AG04450 (cell line): ENCODE measurements at places on chromosomes 6 and 20.

DNA sequence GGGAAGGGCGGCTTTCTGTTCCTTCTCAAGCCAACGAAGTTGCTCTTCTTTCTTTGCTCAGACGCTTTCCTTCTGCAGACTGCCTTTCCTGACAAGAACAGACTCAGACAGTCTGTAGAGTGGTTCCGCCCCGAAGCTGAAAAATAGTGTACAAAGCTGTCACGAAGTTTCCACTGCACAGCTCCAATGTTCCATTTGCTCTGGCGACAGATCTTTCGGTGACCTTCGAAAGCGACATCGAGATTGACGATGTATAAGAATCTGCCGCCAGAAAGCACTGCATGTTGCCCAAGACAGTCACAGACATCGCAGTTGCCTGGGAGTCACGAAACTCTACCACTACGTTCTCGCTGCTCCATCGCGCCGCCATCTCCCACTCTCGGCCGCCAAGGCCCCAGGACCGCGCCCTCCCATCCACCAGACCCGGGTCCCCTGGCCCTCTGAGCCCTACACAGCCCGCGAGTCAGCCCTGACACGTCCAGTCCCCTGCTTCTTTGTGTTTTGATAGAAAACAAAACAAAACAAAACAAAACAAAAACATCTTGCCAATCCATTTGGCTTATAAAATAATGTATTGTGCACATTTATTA lies 42.1 kb upstream of the ZNF184 start:
- DNase-seq = no peak

DNA sequence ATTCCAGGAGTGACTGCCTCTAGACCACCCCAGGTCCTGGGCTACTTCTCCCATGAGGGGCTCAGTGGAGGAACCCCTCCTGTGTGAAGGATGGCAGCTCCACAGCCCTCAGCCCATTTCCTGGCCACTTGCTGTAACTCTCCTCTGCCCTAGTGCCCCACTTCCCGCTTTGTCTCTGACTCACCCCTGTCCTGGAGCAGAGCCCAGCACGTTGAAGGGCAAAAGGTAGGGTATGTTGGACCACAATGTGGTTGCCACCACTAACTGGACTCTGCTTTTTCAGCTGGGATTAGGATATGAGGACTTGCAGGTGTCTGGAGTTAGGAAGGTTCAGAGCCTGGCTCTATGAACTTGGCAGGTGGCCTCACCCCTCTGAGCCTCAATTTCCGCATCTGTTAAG lies 2.4 kb downstream of the MYBL2 start:
- no peak for DNase-seq

DNA sequence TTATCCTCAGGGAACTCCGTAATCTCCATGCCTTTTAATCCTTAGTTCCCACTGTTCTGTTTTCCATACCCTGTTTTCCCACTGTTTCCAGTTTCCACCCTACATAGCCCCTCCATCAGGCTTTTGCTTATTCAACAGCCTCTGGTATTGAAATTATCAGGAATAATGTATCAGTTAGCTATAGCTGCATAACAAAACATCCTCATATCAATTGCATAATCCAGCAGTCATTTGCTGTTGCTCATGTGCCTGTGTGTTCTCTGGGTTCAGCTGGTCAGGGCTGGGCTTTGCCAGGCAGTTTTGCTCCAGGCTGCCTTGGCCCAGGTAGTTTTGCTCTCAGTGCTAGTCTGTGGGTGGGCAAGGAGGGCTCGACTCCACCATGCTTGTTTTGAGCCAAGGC lies 94.3 kb upstream of the FOXA2 start:
- DNase-seq = no peak

DNA sequence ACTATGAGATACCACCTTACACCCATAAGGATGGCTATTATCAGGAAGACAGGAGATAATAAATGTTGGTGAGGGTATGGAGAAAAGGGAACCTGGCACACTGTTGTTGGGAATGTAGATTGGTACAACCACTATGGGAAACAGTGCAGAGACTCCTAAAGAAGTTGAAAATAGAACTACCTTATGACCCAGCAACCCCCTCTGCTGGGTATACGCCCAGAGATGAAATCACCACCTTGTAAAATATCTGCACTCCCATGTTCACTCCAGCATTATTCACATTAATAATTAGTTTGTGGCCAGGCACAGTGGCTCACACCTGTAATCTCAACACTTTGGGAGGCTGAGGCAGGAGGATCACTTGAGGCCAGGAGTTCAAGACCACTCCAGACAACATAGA lies 26.8 kb downstream of the ZBTB9 start:
- no peak for DNase-seq

DNA sequence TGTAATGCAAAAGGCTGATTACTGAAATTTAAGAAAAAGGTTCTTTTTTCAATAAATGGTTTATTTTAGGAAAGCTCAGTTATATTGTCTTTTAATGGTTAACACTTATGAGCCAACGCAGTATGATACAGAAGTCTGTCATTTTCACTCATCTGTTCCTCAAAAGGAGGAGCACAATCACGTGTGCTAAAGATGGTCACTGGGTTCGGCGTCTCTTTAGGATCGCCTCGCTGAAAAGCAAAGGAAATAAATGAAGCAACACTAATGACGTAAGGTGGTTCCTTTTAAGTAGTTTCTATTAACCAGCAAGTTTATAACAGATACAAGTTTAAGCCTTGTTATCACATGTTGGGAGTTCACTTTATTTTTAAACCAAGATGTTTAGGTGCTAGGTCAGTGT lies 125.7 kb downstream of the MAP3K4 start:
- DNase-seq = no peak

DNA sequence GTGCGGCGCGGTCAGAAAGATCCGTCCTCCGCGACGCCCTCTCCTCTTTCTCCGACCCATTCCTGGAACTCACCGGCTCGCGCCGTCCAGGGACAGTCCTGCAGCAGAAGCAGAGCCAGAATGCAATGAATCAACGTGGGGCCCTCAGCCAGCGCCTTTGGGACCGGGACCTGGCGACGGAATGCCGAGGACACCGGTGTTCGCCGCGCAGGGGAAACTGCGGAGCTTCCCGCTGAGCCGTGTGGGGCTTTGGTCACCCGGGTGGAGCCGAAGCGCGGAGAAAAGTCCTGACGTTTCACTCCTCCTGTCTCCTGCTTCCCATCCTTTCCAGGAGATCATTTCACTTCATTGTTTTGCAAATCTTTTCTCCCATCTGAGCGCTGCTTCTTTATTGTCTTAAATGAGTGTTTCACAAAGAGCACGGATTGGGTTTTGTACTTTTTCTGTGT lies 26.5 kb downstream of the ULBP1 start:
- no peak for DNase-seq

DNA sequence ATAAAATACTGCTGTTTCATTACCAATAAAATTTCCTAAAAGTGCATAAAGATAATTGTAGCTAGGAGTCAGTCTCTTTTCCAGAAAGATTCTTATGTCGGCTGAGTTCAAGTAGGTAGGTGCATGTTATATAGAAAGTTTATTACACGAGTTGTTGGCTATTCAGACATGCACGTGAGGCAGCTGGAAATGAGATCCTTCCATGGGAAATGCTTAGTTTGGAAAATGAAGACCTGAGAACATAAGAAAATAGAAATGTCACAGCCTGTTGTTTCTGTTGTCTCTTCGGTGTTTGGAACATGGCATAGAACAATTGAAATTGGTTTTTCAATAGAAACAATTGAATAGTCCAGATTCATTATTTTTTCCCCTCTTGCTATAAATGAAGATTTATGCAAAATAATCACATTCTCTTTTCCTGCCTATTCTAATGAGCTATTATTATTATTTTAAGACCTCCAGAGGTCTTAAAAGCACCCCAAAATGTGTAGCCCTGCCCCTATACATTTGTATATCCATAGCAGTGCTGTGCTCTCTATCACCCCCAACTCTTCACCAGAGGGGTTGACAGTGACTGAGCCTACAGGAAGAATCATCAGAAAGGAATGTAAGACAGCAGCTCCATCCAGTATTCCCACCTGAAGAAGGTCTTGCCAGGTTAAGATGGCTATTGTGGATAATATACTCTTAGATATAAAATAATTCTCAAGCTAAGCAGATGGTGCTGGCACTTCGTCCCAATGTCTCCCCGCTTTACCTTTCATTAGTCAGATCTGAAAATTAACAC lies 82.2 kb downstream of the ZDHHC14 start:
- DNase-seq = no peak

DNA sequence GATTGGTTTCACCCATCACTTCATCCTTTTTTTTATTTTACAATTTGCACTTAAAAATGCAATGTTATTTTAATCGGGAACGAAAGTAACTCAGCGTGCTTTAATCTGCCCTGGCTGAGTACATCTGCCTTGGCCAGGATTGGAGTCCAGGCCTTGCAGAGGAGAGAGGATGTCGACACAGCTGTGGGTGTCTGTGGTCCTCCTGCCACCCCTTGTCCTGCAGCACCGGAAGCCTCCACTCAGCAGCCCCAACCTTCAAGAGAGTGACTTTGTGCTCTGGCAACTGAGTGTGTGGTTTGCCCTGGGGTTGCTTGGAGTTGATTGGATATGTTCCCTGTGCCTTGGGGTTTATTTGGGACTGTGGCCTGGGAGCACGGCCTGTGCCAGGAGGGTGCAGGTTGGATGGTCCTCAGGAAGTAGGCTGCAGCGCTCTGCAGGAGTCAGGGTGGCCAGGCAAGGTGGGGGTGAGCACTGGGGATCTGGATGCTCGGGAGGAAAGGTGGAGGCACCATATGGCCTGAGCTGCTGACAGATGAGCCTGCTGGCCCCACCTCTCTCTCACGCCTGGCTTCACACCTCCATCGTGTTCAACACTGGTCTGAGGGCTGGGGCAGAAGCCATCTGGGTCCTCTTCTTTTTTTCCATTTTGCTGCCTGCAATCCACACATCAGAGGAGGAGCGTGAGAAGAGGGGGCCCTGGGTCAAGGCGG lies 4.3 kb downstream of the MYT1 start:
- no peak for DNase-seq

DNA sequence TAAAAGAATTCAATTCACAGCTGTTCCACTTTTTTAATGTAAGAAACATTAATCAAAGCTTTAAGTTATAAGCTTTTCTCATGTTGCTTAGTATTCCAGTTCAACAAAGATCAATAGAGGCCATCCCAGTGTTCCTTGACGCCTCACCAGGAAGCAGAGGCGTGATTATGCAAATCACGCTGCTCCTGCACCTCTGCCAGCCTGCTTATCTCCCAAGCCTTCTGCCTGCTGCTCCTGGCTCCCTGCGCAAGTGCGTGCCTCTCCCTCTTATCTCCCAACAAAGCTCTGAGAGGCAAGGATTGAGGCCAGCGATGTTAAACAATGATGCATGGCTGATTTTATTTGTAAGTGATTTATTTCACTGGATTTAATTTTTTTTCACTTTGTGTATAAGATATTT lies 42.8 kb downstream of the INSM1 start:
- no peak for DNase-seq

- no peak for DNase-seq
Measured at GRCh38 chr6:35195120-35195780, 18.5 kb upstream of the SCUBE3 start.

DNA sequence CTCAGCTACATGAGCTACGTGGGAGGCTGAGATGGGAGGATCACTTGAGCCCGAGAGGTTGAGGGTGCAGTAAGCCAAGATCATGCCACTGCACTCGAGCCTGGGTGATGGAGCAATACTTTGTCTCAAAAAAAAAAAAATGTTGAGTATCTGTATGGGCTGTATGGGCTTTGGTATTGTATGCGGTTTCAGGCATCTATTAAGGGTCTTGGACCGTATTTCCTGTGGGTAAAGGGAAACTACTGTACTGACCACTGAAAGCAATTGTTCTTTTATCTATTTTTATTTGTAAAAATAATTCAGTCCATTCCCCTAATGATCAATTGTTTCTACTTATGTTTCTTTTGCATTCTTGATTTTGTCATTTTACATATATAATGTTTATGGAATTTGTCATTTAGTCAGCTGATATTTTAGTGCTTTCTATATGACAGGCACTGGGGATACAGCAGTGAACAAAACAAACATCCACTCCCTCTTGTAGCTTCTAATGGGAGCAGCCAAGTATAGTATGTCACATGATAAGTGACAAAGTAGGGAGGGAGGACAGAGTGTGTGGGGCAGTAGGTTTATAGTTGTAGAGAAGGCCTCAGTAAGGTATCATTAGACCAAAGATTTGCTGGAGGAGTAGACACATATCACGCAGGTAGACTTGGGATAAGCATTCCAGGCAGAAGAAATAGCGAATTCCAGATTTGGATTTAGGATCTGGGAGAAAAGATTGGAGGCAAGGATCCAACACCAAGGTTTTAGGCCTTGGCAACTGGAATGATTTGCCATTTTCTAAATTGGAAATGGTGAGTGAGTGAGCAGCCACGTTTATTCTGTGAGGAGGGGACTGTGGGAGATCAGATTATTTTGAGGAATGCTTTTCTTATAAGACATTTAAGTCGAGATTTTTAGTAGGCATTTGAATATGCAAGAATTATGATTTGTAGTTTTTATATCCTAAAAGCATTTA lies 6.0 kb downstream of the PCMT1 start:
- no peak for DNase-seq

GRCh38 chr20:62493253-62493885 lies 17.6 kb upstream of the GATA5 start:
- no peak for DNase-seq

DNA sequence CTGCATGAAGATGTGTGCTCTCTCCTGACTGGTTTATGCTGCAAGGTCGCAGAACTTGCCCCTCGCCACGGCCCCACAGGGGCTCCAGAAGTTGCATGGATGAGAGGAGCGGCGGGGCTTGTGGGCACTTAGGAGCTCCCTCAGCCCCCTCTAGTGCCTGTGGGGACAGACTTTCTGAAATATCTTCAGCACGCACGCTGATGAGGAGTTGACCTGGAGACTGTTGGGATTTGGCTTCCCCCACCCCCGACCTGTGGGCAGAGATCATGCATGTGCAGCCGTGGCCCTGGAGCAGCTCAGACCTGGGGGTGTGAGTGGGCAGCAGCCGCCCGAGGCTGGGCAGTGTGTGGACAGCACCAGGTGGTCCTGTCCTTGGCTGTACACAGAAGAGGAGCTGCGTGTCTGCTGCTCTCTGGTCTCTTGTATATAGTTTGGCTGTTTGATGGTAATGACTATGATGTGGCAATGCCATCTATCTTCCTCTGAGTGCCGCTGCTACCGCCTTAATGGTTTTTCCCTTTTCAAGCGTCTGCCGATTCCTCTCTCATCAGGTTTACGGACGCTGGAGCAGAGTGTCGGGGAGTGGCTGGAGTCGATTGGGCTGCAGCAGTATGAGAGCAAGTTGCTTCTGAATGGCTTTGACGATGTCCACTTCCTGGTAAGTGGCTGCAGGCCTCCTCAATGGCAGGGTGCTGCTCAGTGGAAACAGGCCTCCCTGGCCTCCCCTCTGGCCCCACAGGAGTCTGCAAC lies 81.4 kb downstream of the TCP11 start:
- no peak for DNase-seq

- no peak for DNase-seq
Measured at GRCh38 chr20:46307139-46307998, 929 bp downstream of the CDH22 start.
